Thyroid gland (tissue), 4 donors: ENCODE measurements at places on chromosomes 12 and 14. TPM values are rescaled to one million over a fixed set of nuclear protein-coding genes. Genes with fewer than 3 reads are reported as not detected.
A peak's percentile ranks its signal among the peaks of the same experiment; 100 is the strongest.

- H3K4me1 ChIP-seq: no peaks in the 10 kb centered on the region
- no peak overlapping the region for H3K27ac ChIP-seq
- DNase-seq: no peak
- H3K27me3 ChIP-seq: no peaks in the 10 kb centered on the region
Measured at GRCh38 chr14:41558490-41558889, 48.2 kb upstream of the LRFN5 start.

- H3K36me3 ChIP-seq: no peaks in the 10 kb centered on the region
- H3K27me3 ChIP-seq: no peaks in the 10 kb centered on the region
- no peaks in the 10 kb centered on the region for H3K4me1 ChIP-seq
Measured at GRCh38 chr12:99004799-99005466, 359.8 kb downstream of the APAF1 start.

- DNase-seq: no peak
- peaks cover 9% of the 10 kb centered on the region for H3K4me1 ChIP-seq
- H3K27me3 ChIP-seq: no peaks in the 10 kb centered on the region
- H3K4me3 ChIP-seq: no peak overlapping the region
Measured at GRCh38 chr14:23546450-23547035, 5.0 kb downstream of the ZFHX2 start.

DNA sequence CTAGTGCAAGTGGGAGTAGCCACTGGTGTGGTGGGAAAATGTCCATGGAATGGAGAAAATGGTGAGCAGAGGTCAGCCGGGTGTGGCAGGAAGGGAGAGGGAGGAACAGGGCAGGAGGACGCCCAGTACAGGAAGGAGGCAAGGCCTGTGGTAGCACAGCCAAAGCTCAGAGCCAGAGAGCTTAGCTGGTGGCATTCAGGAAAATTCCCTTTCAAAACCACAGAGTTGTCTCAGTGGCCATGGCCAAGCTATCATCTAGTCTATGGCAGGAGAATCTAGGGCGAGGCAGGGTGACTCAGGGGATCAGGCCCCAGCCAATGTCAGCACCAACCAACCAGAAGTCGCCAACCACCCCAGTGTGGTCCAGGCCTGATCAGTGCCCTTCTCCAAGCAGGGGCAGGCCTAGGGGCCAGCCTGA, 67.7 kb upstream of the DDX11 start:
- H3K27ac ChIP-seq: no peak overlapping the region
- no peaks in the 10 kb centered on the region for H3K27me3 ChIP-seq
- no peak overlapping the region for H3K4me3 ChIP-seq
- no peak for DNase-seq
- no peaks in the 10 kb centered on the region for H3K36me3 ChIP-seq

DNA sequence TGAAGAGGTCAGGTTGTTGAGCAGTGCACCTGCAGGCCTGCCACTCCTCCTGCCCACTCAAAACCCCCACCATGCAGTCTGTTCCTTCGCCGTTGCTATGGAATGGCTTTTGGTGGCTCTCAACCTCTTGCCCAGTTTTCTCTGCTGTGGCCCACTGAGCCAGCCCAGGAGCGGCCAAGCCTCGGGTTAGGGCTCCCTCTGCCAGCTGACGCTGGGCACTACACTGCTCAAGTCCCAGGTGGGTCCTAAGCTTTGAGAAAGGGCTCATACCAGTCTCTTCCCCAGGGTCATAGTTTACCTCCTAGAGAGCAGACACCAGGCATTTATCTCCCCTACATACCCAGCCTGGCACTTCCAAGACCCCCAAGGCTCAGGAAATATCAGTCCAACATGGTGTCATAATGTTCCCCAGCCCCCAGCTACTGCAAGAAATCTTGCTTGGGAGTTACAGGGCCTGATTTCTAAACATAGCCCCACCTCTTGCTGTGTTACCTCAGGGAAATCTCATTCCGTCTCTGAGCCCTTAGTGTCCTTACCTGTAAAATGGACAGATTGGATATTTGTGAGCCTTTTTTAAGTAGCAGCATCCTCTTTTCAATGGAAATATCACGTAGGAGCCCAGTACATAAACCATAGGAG, 59.4 kb downstream of the TSPAN11 start:
- H3K36me3 ChIP-seq: no peaks in the 10 kb centered on the region
- H3K4me3 ChIP-seq: no peak overlapping the region
- DNase-seq: peak; percentile 54
- no peaks in the 10 kb centered on the region for H3K27me3 ChIP-seq

The OR10A7 gene
- not detected for total RNA-seq
